ENCODE measurements at places on chromosomes 3 and 15.

GRCh38 chr15:78456426-78456825 lies 18.4 kb downstream of the IREB2 start:
- no peak for DNase-seq

DNA sequence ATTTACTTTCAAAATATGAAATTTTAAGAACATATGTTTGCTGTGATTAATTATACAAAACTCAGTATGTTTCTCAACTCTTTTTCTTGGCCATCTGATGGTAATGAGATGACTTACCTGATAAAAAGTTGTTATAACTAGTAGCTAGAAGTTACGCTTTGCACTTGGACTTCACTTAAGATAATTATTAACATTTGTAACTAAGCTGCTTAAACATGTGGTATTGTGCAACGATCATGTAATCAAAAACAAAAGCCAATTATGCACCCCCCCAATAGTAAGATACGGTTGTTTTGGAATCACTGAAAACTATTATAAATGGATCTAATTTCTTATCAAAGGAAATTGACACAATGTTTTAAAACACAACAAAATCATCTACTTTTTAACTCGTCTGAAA lies 342.9 kb downstream of the CNTN3 start:
- DNase-seq: peak; percentile 51

GRCh38 chr3:109597444-109597843 lies 260.1 kb upstream of the DPPA4 start:
- no peak for DNase-seq

GRCh38 chr3:38005076-38006020 lies 14.8 kb downstream of the VILL start:
- no peak for DNase-seq

- DNase-seq: no peak
These were observed 60.5 kb upstream of the TBC1D5 start for GRCh38 chr3:17802950-17803349.
